ENCODE measurements at places on chromosomes 2 and 18.

- DNase-seq: no peak
Observed at GRCh38 chr2:131801210-131801744, 273.6 kb downstream of the CCDC74A start.

DNA sequence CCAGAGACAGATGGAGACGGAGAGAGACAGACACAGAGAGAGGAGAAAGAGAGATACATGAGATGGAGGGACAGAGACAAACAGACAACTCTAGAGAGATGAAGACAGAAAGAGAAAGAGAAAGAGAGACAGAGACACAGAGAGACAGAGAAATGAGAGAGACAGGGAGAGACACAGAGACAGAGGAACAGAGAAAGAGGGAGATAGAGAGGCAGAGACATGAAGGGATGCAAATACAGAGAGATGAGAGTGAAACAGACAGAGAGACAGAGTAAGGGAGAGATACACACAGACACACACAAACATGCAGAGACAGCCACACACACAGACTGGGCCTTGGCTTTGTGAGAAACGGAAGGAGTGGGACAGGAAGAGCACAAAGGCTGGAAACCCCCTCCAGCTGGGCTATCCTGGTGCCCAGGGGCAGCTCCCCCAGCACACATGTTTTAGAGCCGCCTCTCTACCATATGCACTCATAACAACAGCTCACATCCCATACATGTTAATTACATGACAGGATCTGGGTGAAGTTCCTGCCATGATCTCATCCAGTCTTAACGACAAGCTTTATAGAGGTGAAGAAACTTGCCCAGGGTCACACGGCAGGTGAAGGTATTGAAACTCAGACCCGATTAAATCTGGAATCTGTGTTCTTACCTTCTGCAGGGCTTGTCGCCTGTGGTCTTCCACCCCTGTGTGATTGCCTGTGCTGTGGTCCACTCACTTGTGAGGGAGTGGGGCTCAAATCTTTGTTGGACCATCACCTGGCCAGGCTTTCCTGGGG, 32.4 kb downstream of the IL18R1 start:
- DNase-seq: no peak

- DNase-seq: no peak
Observed at GRCh38 chr2:26542676-26543505, 65.0 kb upstream of the OTOF start.

- DNase-seq: no peak
Observed at GRCh38 chr2:213175673-213176247, 24.3 kb upstream of the IKZF2 start.

GRCh38 chr2:173997269-173997668, 32.1 kb upstream of the SP3 start:
- peak; percentile 36 for DNase-seq

DNA sequence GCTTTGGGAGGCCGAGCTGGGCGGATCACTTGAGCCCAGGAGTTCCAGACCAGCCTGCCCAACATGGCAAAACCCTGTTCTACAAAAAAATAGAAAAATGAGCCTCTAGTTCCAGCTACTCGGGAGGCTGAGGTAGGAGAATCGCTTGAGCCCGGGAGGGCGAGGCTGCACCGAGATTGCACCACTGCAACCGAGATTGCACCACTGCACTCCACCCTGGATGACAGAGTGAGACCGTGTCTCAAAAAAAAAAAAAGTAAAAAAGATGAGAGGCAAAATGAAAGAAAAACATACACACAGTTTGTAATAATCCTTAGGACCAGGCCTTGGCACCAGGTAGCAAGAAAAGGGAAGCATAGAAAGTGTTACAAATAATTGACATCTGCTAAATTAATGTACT, 22.0 kb downstream of the RBM43 start:
- DNase-seq: no peak

- no peak for DNase-seq
Observed at GRCh38 chr2:233252227-233252626, 754 bp downstream of the ATG16L1 start.

DNA sequence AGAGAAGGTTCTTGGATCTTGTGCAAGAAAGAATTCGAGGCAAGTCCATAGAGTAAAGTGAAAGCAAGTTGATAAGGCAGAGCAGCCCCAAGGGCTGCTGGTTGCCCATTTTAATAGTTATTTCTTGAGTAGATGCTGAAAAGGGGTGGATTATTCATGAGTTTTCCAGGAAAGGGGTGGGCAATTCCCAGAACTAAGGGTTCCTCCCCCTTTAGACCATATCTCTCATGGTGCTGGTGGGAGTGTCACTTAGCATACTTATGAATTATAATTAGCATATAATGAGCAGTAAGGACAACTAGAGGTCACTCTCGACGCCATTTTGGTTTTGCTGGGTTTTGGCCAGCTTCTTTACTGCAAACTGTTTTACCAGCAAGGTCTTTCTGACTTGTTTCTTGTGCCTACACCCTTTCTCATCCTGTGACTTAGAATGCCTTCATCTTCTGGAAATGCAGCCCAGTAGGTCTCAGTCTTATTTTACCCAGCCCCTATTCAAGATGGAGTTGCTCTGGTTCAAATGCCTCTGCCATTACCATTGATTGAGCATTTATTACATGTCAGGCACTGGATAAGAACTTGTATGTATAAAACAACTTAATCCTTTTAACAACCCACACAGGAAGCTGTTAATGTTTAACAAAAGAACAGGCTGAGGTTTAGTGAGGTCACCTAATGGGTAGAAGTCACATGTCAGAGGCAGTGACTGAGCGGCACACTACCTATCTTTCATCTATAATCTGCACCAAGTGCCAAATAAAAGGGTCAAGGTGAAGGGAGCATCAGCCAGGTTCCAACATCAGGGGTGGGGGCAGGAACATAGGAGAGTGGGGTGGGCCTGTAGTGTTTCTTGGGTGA, 250.9 kb downstream of the ICOS start:
- no peak for DNase-seq

GRCh38 chr2:71546777-71547281, 93.5 kb downstream of the DYSF start:
- no peak for DNase-seq

DNA sequence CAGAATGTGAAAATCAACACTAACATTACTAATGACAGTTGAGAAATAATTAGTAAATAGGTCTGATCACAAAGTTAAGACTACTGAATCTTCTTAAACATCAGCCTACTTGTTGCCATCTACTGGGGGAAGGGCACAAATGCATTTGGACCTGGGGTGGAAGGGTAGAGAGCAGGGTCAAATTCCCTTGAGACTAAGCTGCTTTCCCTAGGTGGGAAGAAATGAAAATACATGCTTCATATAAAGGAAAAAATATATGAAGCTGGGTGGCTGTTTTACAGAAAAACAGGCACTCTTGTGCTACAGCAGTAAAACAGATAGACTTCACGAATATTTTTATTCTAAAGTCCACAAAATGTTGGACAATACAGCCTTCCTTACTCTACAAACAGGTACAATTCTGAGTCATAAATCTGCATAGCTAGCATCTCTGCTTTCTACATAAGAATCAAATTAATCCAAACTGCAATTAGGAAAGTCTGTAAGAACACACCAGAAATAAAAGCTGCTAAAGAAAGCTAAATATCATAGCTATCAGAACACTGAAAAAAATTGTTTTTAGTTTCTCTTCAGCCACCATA, 10.9 kb downstream of the TRIP12 start:
- peak; percentile 38 for DNase-seq

DNA sequence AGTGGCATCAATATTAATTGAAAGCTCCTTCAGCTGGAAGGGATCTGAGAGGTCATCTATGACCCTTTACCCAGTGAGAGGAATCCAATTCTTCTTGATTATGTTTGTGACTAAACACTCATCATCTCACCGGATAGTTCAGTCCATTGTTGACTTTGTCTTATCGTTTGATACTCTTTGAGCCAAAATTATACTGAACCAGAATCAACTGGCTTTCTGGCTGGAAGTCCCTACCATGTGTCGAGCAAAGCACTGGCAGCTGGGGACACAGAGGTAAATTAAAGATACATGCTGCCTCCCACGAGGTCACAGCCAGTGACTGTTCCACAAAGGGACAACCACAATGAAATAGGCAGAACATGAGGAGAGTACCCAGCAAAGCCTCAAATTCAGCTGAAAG, 91.4 kb upstream of the FHL2 start:
- no peak for DNase-seq

GRCh38 chr2:172460780-172461201, 33.4 kb downstream of the ITGA6 start:
- DNase-seq: no peak

DNA sequence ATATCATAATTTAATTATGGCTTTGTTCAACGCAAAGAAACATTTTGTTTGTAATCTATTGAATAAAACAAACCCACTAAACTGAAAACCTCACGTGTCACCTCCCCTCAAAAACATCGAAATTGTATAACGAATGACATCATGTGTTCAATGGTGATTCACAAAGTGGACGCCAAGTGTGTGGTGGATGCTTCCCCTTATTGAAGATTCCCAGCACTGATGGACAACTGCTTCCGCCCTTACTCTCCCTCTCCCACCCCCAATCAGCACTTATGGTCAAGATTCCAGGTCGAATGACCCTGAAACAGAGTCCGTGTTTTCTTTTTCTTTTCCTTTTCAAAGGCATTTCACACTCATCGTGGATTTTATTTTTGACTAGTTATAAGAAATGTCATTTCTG, 383.0 kb upstream of the SMIM21 start:
- no peak for DNase-seq

- no peak for DNase-seq
Observed at GRCh38 chr2:126753501-126754212, 97.7 kb downstream of the GYPC start.

DNA sequence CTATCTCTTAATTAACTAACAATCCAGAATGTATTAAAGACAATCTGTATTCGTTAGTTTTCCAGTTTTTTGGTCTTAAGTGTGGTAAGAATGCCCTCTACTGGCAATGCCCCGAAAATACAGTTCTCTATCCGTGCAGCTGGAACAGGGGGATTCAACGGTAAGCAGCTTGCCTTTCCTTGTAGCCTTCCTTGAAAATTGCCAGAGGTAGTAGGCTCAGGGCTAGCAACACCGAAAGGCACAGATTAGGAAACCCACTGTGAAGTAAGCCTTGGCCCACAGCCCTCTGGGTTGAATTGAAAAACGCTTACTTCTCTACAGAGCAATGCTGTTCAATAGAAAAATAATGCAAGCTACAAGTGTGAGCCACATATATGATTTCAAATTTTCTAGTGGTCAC, 17.1 kb upstream of the VPS4B start:
- DNase-seq: peak; percentile 56

DNA sequence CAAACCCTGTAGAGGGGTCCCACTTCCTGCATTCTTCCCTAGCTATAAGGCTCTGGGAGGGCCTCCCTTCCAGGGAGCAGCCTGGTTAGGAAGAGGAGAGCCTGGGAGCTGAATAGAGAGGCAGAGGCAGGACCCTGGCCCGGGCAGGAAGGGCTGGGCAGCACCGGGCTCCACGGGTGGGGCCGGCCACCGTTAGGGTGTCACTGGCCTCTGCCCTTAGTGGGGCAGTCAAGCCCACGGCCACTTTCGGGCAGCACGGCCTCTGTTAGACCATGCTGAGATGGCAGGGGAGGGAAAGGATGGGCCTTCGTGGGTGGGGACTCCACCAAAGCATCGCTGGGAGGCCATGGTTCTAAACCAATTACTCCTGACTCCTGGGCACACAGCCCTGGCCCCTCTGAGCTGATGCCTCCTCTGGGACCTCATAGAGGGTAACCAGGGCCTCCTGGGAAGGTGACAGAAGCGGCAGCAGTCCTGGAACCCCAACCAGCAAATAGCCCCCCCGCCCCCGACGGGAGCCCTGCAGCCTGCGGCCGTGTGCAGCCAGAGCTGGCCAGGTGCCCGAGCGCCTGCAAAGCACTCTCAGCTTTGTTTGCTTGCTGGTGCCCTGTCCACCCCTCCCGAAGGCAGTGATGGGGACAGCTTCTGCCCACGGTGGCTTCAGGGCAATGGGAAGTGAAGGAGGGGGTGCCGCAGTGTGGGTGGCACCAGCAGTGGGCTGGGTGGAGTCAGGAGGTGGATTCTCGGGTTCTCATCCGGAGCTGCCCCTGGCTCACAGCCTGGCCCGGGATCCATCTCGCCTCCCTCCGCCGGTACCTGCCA, 16.3 kb upstream of the HPCAL1 start:
- DNase-seq: no peak

DNA sequence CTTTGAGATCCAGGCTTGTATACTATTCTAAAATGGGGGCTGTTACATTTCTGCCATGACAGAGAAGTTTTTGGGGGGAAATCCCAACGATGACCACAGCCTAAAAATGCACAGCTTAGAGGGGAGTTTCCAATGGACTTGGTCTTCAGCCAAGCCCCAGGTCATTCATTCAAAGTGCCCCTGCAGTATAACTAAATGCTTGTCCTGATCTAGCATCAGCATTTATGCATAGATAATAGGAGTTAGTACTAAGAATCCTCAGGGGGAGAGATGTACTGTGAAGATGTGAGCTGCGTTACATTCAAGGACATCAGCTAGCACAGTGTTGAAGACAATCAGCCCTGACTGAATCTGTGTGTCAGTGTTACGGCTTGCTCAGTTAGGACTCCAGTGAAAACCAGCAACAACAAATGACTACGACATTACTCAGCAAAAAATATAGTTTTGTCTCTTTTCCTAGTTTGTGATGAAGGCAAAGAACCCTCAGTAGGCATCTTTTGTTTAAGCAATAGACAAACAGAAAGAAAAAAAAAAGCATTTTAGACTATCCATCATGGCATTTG, 160.9 kb downstream of the ZEB2 start:
- DNase-seq: peak; percentile 52

- no peak for DNase-seq
Observed at GRCh38 chr2:3355951-3356569, 21.6 kb downstream of the EIPR1 start.

- no peak for DNase-seq
Observed at GRCh38 chr2:47601568-47601967, 181.4 kb upstream of the MSH6 start.

DNA sequence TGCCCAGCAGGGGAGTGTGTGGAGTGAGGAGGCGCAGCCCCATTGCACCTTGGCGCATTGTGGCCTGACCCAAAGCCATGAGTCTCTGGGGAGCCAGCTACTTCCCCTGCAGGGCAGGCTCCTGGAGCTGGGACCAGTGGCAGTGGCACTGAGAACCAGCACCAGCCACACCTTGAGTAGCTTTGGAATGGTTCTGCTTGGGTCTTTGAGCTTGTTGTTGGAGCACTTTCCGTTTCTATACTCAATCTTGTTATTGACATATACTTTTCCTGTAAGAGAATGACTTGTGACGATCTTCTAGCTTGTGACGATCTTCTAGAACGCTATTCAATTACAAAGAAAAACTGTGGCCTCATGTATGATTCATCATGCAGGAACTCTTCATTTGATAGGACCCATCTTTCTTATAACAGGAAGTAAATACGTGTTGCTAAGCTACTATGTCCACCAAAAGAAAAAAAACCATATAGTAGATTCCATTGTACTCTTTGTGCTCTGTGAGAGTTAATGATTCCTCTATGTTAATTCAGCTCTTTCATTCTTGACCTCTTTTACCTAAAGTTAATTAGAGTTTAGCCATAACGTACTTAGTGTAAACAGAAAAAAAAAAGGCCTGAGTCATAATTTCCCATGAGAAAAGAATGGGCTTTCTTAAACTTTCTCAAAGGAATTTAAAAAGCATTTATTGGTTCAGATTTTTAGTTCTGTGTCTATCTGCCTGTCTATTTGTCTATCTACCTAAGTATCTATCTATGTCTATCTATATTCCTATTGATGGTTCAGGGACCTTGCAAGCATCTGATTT, 113.1 kb downstream of the GATA6 start:
- no peak for DNase-seq

- DNase-seq: no peak
Observed at GRCh38 chr18:70333316-70333715, 44.5 kb downstream of the SOCS6 start.

Measured in activated CD4-positive, alpha-beta T cell treated with anti-CD3 and anti-CD28 coated beads for 36 hours (primary cell).